ENCODE measurements at places on chromosomes 3 and 15.

DNA sequence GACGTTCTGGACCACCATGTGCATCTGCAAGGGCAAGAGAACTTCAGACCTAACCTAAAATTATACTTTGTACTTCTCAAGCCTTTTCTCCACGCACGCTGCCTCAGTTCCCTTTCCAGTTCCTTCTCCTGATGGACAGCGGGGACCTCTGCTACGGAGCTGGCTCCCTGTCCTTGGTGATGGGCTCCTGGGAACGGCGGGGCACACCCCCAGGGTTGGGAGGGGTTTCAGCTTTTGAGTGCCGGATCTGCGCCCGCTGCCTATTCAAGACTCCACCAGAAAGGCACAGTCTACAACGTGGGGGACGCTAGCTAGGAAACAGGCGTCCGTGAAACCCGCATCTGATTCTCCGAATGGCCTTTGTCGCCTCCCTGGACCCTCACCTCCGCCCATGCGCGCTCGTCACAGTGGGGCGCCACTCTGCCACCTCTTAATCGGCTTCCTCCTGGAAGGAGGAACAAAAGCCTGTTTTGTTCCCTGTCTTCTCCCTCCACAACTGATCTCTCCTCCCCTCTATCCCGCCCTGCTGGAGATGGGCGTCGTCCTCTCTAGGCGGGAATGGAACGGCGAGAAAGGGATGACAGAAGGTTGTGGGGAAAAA is 2.2 kb downstream of the GPR149 start:
- DNase-seq = no peak

GRCh38 chr3:78641703-78642102 is 1126.1 kb downstream of the ROBO1 start:
- DNase-seq = no peak

DNA sequence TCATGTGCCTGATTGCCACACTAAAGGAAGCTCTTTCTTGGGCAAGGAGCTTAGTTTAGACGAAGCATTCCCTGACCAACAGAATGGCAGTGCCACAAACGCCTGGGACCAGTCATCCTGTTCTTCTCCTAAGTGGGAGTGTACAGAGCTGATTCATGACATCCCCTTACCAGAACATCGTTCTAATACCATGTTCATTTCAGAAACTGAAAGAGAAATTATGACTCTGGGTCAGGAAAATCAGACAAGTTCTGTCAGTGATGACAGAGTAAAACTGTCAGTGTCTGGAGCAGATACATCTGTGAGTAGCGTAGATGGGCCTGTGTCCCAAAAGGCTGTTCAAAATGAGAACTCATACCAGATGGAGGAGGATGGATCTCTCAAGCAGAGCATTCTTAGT is 18.4 kb downstream of the SENP5 start:
- DNase-seq = no peak

DNA sequence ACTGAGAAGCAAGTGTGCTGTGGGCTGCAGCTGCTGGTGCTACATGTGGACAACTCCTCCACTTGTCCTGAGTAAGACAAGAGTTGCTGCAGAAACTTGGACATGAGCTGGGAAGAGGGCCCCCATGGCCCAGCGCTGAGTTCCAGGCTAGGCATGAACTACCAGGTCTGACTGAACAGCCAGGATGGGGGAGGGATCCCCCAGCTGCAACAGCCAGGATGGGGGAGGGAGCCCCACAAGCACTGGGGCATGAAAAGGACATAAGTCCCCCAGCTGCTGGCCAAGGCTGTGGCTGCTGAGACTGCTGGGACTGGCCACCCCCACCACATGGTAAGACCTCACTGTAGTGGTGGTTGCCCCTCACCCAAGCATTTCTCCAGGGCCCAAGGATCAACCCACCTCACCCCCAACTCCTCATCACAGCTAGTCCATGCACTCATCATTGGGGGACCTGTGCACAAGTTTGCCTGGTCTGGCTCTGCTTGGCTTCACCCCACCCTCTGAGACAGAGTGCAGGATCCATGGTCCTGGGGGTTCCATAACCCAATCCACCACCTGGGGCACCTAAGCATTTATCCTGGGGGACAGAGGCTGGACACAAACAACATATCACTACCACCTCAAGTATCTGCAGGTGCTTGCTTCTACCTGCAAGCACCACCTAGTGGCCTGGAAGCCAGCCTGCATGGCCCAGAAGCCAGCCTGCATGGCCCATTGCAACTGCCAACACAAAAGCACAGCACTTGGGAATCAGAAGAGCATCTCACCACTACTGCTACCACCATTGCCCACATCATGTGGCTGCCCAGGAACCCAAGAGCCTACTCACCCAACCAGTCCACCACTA is 84.5 kb upstream of the STT3B start:
- no peak for DNase-seq

DNA sequence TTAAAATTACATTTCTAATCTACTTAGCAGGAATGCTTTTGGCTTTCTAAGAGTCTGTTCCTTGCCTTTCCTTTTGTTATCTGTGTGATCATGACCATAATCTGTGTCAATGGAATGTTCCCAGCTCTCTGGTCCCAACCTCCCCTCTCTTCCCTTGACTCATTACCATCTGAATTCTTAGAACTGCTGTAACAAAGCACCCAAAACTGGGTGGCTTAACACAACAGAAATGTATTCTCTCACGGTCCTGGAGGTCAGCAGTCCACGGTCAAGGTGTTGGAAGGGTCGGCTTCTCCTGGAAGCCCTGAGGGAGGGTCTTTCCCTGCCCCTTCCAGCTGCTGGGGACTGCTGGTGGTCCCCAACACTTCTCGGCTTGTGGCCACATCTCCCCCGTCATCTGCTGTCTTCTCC is 81.1 kb downstream of the LRRK1 start:
- no peak for DNase-seq

DNA sequence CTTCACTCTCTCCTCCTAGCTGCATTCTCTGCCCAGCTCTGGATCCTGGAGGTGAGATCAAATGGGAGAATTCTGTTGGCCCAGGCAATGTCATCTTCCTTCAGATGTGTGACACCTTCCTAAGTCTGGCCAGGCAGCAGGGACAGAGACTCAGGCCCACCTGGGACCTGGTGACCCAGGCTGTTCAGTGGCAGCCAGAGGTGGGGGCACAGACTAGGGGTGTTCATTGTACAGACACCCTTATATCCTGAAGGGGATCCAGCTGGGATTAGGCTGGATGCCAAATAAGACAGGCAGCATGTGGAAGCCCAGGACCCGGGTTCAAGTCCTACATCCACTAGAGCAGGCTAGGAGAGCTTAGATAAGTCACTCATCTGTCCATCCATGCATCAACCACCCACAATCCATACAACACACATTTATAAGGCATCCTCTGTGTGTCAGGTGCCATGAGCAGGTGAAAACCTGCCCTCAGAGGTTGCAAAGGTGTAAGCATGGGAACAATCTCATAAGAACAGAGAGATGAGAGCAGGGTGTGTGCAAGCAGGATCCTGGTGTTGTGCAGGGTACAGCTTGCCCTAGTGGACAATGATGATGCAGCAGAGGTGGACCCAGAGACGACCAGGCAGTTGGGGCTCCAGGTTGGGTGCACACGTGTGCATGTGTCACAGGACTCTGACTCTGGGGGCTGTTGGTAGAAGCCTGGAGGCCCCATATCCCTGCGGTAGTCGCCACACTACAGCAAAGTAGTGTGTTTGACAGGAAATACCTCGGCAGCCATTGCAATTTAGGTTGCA is 18.3 kb upstream of the RPL29 start:
- no peak for DNase-seq

DNA sequence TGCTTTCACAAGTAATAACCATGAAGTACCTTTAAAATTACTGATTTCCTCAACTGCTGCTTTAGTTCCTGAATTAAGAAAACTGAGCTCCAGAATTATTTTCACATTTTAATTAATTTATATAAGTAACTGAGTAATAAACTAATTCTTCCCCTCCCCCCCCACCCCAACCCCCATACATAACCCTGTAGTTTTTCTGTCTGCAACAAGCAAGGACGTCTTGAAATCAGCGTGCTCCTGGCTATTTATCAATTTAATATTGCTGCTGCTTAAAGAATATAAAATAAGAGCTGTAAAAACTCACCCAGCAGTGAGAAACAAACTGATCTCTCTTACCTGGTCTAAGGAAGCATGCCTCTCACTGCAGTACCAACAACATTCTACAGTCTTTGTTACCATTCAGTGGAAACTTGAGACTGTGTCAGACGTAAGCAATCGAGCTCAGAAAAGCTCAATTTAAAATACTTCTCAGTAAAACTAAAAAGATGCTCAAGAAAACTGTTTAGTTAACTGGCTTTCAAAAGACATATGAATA is 121.0 kb downstream of the TFDP2 start:
- no peak for DNase-seq

DNA sequence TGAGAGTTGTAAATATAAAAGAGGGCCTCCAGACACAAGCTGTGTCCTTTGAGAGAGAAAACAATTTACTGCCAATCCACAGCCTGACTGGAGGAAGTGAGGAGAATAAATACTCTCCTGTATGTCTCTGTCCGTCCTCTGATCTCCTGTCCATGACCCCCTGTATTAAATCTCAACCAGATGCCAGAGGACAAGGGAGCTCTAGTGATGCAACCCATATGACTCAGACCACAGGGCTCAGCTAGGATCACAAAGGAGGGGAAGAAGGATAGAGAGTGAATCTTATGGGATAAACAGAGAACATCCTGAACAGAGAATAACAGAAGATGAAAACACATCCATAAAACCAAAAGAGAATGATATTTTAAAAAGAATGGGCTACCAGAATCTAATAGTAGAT is 482.6 kb downstream of the PLOD2 start:
- no peak for DNase-seq

- DNase-seq = no peak
These were observed 3.4 kb downstream of the RARRES1 start for GRCh38 chr3:158728851-158729250.

DNA sequence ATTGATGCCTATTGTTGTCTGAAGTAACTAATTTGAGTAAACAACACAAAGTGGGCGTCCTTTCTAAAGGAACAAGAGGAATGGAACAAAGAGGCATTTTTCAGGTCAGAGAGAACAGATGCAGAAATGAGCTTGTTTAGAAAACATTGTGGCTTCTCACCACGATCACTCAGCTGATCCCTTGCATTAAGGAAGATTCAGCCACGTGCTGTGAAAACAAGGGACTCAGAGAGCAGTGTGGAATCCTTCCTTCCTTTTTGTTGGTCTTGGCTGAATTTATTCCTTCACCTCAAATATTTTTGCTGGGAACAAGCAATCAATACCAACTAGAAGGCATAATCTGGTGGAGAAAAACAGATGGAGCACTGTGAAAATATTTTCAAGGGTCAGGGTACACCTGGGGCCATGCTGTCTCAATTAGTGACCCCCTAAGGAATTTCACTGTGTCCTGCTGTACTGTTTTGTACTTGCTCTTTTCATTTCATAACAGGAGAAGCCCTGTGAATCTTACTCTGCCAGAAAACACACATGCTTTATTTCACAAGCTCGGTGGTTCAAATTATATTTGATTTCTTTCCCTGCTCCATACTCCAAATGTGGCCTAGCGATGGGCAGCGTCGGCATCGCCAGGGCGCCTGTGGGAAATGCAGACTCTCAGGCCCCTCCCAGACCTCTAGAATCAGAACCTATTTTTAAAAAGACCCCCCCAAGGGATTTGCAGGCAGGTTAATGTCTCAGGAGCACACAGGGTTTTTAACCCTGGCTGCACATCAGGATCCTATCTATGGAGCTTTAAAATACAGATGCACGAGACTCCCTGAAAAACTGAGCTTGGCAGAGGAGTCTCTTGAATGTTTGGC is 11.6 kb upstream of the SLC6A20 start:
- no peak for DNase-seq

GRCh38 chr3:136576279-136577009 is 175.7 kb downstream of the STAG1 start:
- DNase-seq = no peak

DNA sequence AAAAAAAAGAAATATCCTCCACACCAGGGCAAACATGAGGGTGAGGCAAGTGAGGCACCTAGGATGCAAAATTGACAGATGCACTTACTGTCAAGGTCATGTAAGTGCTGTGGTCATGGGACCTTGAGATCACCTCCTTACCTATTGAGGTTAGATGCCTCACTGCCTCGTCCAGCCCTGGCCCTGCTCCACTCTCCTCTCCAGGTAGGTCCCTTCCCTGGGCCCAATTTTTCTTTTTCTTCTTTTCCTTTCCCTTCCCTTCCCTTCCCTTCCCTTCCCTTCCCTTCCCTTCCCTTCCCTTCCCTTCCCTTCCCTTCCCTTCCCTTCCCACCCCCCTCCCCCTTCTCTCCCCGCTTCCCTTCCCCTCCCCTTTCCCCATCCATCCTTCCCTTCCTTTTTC is 71.1 kb upstream of the DLG1 start:
- DNase-seq = no peak

- DNase-seq = no peak
These were observed 190.1 kb downstream of the FAM43A start for GRCh38 chr3:194875581-194876402.

- no peak for DNase-seq
These were observed 67.8 kb downstream of the TTC23 start for GRCh38 chr15:99181545-99181971.

DNA sequence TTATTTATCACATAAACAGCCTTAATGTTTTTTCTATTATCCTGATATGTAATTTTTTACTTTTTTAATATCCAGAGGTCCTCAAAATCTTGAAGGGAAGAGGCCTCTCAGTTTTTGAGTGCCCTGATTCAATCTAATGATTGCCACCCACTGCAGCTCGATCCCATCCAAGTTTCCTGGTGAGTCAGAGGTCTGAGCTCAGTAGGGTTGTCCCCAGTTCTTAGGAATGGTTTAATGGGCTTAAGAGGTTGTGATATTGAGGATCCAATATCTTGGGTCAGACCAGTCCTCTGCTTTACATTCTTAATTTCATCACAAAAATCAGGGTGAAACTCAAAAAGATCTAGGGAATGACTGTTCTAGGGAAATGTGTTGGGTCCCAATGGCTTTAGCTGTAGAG is 238.5 kb downstream of the NSUN3 start:
- DNase-seq = no peak

GRCh38 chr3:191070201-191070600 is 128.8 kb upstream of the OSTN start:
- no peak for DNase-seq
